Aorta (tissue), 5 donors: ENCODE measurements at places on chromosomes 1 and 21. TPM values are rescaled to one million over a fixed set of nuclear protein-coding genes. Genes with fewer than 3 reads are reported as not detected.

The KRTAP13-4 gene
- polyA plus RNA-seq = not detected

The UBE2U gene
- polyA plus RNA-seq = not detected

The IVL gene
- polyA plus RNA-seq = 0.13 TPM

The RIPK4 gene
- 8.9 TPM for polyA plus RNA-seq

The TMEM82 gene
- polyA plus RNA-seq = not detected

The IFNLR1 gene
- 1.9 TPM for polyA plus RNA-seq

The SEMA4A gene
- polyA plus RNA-seq = 4.7 TPM

The FCRL4 gene
- polyA plus RNA-seq = not detected

The SLC35F3 gene
- not detected for polyA plus RNA-seq

The KTI12 gene
- polyA plus RNA-seq = 6.4 TPM

The CLDN14 gene
- polyA plus RNA-seq = not detected

The CALML6 gene
- not detected for polyA plus RNA-seq

The AMY1C gene
- polyA plus RNA-seq = not detected

The FDPS gene
- 127 TPM for polyA plus RNA-seq

The WNT2B gene
- 2.5 TPM for polyA plus RNA-seq

The ARTN gene
- 2.1 TPM for polyA plus RNA-seq

The RIPPLY3 gene
- not detected for polyA plus RNA-seq

The LCE2C gene
- polyA plus RNA-seq = not detected

The TCHH gene
- polyA plus RNA-seq = not detected

The SHE gene
- polyA plus RNA-seq = 2.9 TPM

The S100A14 gene
- polyA plus RNA-seq = 91.2 TPM

The CHI3L1 gene
- polyA plus RNA-seq = 5.4 TPM

The TIE1 gene
- 4.0 TPM for polyA plus RNA-seq

The LEMD1 gene
- not detected for polyA plus RNA-seq

The GPATCH3 gene
- 16.4 TPM for polyA plus RNA-seq

The MARK1 gene
- 3.9 TPM for polyA plus RNA-seq

The DYRK3 gene
- polyA plus RNA-seq = 4.2 TPM

The GBP7 gene
- polyA plus RNA-seq = not detected

The MATN1 gene
- not detected for polyA plus RNA-seq

The SLC2A5 gene
- polyA plus RNA-seq = 10.5 TPM

The MSH4 gene
- polyA plus RNA-seq = 0.46 TPM

The DMBX1 gene
- polyA plus RNA-seq = not detected

The C8B gene
- polyA plus RNA-seq = not detected

The PRRC2C gene
- 193 TPM for polyA plus RNA-seq

The HMGB4 gene
- not detected for polyA plus RNA-seq

The VWA5B1 gene
- not detected for polyA plus RNA-seq

The DYNLT4 gene
- 3.0 TPM for polyA plus RNA-seq
